ENCODE measurements at places on chromosomes 2 and 18.

DNA sequence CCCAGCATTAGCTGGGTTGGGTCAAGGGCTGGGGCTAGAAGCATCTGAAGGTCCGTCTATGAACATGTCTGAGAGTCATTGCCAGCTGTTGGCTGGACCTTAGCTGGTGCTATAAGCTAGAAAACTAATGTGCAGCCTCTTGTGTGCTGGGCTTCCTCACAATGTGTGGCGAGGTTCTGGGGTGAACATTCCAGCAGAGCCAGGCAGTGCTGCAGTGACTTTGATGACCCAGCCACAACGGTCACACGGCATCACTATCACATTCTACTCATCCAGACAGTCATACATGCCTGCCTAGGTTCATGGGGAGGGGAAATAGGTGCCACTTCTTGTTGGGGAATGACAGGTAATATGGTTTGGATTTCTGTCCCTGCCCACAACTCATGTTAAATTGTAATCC lies 260.5 kb downstream of the CYP26B1 start:
- no peak for DNase-seq

GRCh38 chr2:171566057-171566456 lies 43.8 kb downstream of the CYBRD1 start:
- DNase-seq = no peak

GRCh38 chr2:44168681-44169154 lies at the start of gene PPM1B:
PPM1B (plus strand) TSS chr2:44168875; CDS start chr2:44201200, 32,325 bp downstream.
- no peak for DNase-seq

GRCh38 chr2:67436221-67436620 lies 39.1 kb downstream of the ETAA1 start:
- no peak for DNase-seq

DNA sequence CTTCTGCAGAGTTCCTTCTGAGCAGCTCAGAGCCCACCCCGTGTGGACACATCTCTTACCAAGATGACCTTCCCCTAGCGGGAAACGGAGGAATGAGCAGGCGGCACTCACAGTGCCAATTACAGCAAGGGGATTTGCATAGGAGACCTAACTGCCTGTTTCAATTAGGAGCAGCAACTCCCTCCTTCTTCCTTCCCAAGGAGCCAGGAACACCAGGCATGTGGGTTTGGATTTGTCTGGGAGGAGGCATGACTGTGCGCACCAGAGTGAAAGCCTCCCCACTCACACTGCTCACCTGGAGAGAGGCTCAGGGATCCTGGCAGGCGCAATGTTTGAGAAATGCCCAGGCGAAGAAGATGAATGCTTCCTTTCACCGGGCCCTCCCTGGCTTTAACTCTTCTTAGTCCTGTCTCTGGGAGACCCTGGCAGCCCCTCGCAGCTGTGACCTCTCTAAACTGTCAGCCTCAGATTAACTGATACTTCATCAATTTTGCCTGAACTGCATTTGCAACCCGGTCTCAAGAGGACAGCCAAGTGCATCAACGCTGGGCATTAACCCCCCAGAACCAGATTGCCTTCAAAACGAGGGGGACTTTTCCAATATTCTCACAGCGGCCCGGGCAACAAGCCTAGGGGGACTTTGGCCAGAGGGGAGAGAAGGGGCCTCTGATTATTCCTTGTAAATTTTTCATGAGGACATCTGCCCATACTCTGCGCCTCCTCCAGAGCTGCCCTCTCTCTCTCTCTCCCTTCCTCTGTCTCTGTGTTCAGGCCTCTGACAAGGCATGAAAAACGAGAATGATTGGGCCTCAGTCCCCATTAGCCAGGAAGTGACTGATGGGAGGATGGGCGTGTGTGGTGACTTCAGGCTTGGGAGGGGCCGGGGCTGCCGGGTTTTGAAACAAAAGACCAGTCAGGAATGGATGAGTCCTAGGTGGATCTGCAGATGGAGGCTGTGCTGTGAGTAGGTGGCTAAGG lies 93.8 kb downstream of the CMPK2 start:
- no peak for DNase-seq

GRCh38 chr2:98654699-98655495 lies 46.5 kb downstream of the UNC50 start:
- DNase-seq = no peak

- DNase-seq = peak; percentile 71
These were observed 69.9 kb upstream of the ITGB6 start for GRCh38 chr2:160269803-160270570.

- DNase-seq = no peak
These were observed 80.2 kb upstream of the SNTG2 start for GRCh38 chr2:870426-870825.

GRCh38 chr2:26772064-26773001 lies 8.2 kb downstream of the SLC35F6 start:
- DNase-seq = no peak

- no peak for DNase-seq
These were observed 80.2 kb downstream of the PXDN start for GRCh38 chr2:1664076-1664605.

DNA sequence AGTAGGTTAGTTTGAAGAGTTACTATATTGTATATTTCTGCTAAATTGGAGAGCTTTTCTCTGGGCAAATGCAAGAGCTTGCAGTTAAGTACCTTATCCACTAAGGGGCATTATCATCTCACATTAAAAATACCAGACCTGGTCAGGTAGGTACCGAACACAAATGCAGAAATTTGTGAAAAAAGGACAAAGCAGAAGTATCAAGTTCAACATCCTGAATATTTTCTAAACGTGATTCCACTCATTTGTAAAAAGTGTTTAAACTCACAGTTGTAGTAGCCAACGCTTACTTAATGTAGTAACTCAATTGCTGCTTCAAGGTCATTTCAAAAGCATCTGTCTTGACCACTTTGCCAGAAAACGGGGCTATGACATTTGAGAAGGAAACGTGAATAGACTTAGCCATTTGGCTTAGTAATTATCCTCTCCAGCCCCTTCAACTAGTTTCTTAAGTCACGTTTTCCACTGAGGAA lies 52.1 kb downstream of the CYRIA start:
- DNase-seq = no peak

- no peak for DNase-seq
These were observed 12.0 kb downstream of the RUFY4 start for GRCh38 chr2:218081063-218081462.

All from T-helper 2 cell (primary cell).